ENCODE measurements at places on chromosomes 13 and 19.

DNA sequence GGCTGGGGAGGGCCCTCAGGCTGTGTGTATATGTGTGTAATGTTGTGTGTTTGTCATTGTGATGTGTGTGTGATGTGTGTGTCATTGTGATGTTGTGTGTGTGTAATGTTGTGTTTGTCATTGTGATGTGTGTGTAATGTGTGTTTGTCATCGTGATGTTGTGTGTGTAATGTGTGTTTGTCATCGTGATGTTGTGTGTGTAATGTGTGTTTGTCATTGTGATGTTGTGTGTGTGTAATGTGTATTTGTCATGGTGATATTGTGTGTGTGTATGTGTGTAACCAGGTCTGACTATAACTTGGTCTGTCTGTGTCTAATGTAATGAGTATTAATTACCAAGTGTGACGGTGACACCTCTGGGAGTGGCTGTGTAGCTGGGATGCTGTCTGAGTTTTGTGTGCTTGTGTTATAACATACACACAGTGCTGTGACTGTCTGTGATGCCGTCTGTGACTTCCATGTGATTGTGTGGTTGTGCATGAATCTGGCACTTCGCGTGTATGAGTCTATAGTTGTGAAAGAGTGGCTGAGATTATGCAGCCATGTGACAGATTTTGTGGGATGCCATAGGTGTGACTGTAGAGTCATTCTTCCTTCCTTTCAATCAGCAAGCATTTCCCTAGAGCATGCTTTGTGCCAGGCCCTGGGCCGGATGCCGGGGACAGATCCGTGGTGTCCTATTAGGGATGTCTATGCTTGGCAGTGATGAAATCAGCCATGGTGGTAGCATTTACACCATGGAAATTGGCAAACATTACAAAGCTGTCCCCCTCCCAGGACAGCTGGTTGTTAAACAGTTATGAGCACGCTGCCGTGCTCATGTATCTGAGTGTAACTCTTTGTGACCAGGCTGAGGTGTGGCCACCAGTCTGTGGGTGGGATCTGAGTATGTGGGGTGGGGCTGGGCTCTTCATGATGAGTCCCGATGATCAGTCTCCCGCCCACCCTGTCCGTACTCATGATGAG lies 6.4 kb downstream of the TNFSF14 start:
- no peak for DNase-seq

GRCh38 chr13:34462843-34463242 lies 479.2 kb upstream of the NBEA start:
- DNase-seq = no peak

- DNase-seq = no peak
Observed at GRCh38 chr13:27797228-27797624, 4.9 kb downstream of the GSX1 start.

GRCh38 chr19:41993612-41994483 lies at the start of gene ATP1A3:
ATP1A3 (minus strand) TSS chr19:41994230; CDS start chr19:41994076, 154 bp downstream.
- peak; percentile 50 for DNase-seq

DNA sequence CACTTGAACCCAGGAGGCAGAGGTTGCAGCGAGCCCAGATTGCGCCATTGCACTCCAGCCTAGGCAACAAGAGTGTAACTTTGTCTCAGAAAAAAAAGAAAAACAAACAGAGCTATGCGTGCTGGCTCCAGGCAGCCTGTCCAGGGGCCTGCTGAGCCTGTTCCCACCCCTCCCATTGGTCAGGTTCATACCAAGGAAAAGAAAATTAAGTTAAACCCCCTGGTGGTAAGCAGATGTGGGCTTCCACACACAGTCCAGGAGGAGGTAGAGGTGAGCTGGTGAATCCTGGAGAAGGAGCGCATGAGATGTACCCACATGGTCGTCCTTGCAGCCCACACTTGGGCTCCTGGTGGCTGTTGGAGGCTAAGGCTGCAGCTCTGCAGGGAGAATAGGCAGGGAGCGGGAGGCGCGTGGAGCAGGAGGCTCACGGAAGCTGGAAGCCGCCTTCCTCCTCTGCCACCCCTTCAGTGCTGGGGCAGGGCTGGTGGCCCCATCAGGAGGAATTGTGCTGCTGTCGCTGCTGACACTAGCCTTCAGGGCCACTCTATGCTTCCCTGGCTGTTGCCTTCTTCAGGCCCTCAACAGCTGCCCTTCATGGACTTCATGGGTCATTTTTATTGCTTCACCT lies 10.5 kb upstream of the CHAMP1 start:
- DNase-seq = no peak

DNA sequence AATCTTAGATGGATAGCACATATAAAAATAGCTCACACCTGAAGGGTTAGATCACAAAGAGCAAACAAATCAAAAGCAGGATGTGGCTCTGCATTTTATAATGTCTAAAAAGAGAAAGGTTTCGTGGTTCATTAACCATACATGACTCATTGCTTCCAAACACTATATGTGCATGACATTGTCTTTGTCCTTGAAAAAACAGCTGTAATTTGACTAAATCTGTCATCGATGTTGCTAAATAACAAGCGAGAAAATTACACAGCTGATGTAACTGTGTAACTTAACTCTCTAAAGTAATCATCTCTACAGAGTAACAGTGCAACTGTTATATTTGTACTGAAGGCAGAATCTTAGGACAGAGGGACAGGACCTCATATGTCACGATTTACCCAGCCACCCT lies 383.1 kb upstream of the GPC6 start:
- no peak for DNase-seq

DNA sequence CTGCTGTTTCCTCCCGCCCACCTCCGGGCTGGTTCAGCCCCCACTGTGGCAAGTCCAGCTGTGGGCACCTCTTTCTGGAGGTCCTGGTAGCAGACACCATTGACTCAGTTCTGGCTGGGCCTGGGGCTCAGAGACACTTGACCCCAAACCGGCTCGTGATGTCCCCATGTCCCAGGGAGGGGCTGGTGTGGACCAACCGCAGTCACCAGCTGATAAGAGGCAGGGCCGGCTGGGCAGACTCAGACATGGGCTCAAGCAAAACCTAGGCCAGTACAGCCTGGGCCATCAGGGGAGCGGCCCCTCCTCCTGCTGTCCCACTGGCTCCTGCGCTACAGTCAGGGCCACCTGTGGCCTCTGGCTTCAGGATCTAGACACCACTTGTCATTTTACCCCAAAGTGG lies 19.8 kb upstream of the TMEM160 start:
- no peak for DNase-seq

DNA sequence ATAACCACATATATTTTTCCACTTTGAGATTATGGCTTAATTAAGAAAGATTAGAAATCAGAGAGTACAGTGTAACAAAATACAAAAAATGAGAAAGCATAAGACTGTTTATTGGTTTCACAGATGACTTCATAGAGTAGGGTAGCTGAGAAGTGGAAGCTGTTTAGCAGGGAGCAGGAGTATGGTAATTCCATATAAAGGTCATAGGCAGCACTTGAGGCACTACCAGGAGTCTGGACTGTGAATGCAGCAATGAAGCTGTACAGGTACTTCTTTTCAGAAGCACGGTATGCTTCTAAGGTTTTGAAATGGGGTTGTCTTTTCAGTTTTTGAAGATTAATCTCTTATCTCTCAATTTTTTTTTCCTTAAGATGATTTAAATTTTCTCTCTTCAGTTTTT lies 69.2 kb downstream of the MICU2 start:
- no peak for DNase-seq

DNA sequence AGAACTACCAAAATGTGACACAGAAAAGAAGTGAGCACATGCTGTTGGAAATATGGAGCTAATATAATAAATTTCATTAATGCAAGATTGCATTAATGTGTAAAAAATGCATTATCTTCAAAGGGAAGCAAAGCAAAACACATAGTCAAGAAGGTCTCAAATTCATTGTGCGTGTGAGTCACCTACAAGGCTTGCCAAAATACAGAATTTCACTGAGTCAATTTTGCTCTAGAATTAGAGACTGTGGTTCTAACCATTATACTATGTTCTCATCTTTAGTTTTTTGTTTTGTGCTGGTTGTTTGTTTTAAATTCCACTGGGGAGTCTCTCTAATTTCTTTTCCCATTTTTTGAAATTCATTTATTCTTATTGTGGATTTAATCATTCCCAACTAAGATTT lies 149.8 kb upstream of the SLITRK1 start:
- DNase-seq = no peak

DNA sequence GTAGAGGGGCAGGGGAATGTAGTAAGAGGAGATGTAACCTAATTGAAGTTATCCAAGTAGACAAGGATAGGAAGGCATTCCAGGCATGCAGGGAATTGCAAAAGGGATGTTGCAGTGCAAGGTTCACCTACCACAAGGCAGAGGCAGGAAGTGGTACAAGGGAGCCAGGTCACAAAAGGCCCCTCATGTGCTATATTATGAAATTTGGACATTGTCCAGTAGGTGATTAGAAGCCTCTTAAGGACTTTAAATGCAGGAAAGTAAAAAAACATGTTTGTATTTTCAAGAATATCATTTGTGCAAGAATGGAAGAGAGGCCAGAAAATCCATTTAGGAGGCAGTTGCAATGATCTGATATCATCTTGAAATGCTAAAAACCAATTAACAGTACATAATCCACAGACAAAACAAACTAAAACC lies 111.4 kb downstream of the FRY start:
- no peak for DNase-seq

DNA sequence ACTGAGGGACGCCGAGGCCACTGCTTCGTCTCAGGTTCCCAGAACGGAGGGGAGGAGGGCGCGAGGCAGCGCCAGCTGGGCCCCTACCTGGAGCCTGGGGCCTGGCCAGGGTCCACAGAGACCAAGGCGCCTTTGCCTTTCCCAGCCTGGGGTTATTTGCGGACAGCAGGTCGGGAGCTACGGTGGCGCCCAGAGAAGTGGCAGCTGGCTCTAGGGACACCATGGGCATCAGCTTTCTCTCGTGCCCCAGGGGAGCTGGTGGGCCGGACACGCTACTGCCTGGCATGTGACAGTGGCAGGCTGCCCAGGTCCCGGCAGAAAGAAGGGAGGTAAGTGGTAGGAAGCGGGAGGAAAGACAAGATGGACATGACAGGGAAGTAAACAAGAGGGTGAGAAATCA lies 19.0 kb downstream of the AKT2 start:
- no peak for DNase-seq

- peak; percentile 89 for DNase-seq
Observed at GRCh38 chr19:1113030-1113985, 9.5 kb downstream of the GPX4 start.

GRCh38 chr19:17817668-17818363 lies 3.5 kb downstream of the INSL3 start:
- no peak for DNase-seq

GRCh38 chr19:33700408-33701013 lies 78.8 kb downstream of the CHST8 start:
- no peak for DNase-seq

GRCh38 chr13:76723551-76724232 lies 162.5 kb downstream of the KCTD12 start:
- no peak for DNase-seq

DNA sequence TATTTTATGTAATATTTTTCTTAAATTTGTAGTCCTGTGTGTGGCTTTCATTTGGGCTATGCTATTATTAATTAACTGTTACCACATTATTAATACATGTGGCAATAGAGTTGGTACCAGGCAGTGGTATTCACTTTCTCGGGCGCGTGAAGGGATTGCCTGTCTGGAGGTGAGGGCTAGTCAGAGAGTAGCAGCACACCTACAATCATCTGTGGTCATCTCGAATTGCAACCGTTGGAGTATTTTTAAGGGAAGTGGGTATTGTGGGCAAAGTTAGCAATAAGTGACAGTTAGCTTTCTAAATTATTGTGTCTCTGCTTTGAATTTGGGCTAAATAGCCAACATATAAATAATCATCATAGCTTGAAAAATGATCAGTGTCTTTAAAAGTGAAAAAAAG lies 20.0 kb upstream of the GPR18 start:
- DNase-seq = peak; percentile 22

DNA sequence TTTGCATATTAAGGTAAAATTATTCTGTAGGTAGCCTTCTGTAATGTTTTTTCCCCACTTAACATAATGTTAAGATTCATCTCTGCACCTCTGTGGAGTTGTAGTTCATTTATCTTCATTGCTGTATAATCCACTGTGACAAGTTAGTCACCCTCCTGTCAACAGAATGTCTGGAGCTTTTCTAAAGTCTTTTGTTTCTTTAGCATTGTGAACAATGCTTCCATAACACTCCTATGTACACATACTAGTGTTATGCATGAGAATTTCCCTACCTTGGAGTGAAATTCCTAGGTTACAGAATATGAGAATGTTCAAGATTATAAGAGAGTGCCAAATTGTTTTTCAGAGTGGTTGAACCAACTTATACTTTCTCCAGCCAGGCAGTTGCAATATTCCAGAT lies 113.5 kb downstream of the COG6 start:
- DNase-seq = no peak

GRCh38 chr13:105625691-105626090 lies 909.8 kb downstream of the EFNB2 start:
- no peak for DNase-seq

GRCh38 chr19:13937479-13938300 lies 527 bp downstream of the PODNL1 start:
- DNase-seq = no peak

- peak; percentile 45 for DNase-seq
Observed at GRCh38 chr19:48755084-48755641, at the start of gene FGF21. FGF21 (plus strand) TSS chr19:48755524; CDS start chr19:48756237, 713 bp downstream.

DNA sequence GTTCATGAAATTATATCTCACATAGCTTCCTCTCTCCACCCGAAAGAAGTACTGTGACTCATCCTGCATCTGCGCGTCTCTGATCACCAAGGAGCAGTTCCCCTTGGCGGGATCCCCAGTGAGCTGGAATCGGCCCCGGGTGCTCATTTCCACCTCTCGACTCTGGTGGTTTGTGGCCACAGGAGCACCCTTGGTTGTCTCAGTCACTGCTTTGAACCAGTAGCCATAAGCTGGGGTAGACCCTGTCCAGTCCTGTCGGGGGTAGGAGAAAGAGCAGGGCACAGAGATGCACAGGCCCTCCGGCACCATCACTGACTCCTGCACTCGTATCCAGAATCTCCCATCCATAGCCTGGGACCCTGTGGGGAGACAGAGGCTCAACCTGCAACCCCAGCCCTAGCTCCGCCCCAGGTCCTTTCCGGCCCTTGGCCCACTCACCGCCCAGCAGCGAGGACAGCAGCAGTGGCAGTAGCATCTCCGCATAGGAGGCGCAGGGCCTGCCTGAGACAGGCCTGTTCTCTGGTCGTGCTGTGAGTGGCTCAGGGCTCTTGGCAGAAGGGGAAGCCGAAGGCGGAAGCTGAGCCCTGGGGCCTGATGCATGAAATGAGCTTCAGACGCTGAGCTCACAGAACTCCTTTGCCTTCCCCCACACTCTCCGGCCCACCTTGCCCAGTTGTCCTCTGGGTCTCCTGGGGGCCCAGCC lies at the start of gene SIGLEC10:
Gene SIGLEC10, minus strand, starts transcription at position 536 of the 703 bp plus-strand sequence. Its CDS starts 61 bp downstream, at position 475.
- peak; percentile 38 for DNase-seq

- no peak for DNase-seq
Observed at GRCh38 chr13:76027131-76027530, 391.0 kb downstream of the LMO7 start.

GRCh38 chr19:18660051-18660910 lies 23.2 kb upstream of the CRTC1 start:
- DNase-seq = no peak

GRCh38 chr13:68597641-68598040 lies 1367.5 kb upstream of the PCDH9 start:
- no peak for DNase-seq

DNA sequence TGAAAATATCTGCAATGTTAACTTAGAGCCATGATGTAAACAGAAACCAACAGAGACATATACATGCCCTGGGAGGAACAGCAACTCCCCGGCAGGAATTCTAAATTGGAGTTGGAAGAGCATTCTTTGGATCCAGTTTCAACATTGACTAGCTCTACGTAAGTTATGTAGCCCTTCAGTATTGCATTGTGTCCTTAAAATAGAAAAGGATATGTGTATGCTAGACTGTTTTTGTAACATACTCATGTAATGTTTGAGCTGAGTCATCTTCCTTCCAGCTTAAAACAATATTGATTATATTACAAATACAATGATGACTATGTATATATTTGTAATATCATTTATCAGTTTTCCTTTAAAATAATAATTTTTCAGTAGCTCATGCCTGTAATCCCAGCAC lies 1422.2 kb upstream of the PCDH20 start:
- DNase-seq = no peak
